Right cardiac atrium (tissue), 5 donors: ENCODE measurements at places on chromosomes 1 and 21. TPM values are rescaled to one million over a fixed set of nuclear protein-coding genes. Genes with fewer than 3 reads are reported as not detected.

Gene WNT4
- total RNA-seq: not detected

Gene SON
- 184 TPM for total RNA-seq

DNA sequence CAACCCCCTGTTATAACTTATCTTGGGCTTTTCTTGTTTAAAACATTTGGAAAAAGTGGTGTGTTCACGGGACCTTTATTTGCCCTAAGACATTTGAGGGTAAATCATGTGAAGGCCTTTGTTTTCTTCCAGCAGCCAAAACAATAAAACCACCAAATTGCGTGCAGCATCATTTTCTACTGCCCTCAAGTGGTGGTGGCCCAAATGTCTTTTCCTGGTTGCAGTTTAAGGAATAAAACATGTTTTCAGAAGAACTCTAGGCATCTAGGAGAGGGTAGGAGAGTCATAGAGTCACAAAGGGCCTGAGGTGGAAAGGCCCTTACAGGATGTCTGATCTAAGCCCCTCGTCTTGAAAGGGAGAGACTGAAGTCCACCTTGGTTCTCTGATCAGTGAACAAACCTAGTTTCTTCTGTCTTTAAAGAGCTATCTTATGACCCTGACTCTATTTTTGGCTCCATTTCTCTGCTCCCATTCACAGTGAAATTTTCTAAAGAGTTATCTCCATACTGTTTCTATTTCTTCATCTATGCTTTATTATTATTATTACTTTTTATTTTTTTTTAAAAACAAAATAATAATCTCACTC is 16.0 kb upstream of the EPS15 start:
- peak; percentile 76 for DNase-seq

DNA sequence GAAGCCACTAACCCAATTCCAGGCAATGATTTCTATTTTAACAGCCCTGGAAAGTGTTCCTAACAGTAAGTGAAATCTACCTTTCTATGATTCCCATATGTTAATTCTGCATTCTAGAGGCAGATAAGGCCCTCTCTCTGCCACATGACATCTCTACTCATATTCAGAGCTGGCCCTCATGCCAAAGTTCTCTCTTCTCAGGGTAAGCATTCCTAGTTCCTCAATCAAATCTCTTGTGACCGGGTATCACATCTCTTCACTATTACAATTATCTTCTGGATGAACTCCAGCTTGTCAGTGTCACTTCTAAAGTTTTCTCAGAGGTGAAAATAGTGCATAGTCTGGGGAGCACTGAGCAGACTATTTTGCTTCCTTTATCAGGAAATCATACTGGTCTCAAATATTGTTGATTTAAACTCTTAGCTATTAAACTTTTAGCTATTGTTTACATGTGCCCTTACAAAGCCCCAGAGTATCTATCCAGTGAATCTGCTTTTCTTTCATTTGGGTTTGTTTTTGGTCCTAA is 66.4 kb upstream of the TNFSF18 start:
- no peak for DNase-seq

DNA sequence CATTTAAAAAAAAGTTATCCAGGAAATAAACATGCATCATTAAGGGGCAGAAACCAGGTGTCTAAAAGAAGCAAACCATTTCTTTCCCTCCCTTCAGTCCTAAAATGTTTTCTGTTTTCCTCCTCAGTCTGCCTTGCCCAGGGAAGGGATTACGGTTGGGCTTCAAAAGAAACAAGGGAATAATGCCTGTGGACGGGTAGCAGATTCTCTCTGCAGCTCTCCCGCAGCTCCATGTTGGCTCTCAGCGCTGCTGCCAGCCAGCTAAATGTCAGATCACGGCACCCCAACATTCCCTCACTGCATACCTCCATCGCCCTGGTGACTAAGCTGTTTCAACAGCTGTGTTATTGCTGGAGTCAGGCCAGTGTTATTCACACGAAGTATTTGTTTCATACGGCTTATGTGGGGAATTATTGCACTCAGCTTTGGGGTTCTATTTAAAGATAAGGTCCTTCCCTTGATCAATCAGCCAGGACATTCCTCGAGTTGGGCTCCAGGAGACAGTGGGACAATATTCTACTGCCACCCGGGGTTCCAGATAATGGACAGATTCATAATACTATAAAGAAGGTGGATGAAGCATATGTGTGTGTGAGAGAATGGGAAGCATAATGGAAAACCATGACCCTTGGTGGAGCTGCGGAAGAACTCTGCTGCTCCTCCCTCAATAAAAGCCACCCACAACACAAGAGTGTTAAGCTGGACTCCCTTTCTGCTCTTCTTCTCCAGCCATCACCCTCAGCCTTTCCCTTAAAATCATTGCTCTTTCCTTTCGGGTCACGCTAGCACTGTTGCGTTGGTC is 58.2 kb downstream of the WLS start:
- peak; percentile 76 for DNase-seq

Gene PTPRF
- 13.8 TPM for total RNA-seq

Gene C21orf58
- total RNA-seq: 2.1 TPM

DNA sequence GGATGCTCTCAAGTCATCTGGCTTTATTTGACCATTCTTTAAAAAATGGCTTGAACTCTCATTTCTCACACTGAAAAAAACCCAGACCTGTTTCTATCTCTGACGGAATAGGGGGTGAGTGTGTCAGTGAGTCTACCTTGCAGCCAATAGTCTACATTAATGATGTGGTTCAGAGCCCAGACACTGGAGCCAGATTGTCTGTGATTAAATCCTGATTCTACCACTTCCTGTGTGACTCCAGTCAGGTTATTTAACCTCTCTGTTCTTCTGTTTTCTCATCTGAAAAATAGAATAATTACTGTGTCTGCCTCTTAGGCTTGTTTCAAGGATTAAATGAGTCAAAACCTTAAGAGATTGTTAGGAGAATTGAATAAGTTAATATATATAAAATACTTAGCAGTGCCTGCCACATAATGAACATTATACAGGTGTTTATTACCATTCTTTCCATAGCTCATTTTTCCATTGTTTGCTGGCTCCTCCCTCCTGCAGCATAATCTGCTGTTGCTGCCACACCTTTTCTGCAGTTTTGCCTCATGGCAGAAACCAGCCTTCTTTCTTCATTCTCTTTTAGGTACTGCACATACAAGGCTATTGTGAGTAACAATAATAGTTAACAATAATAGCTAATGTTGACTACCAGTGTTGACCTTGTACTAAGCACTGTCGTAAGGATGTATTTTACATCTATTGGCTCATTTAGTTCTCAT is 157.6 kb upstream of the IVNS1ABP start:
- no peak for DNase-seq

DNA sequence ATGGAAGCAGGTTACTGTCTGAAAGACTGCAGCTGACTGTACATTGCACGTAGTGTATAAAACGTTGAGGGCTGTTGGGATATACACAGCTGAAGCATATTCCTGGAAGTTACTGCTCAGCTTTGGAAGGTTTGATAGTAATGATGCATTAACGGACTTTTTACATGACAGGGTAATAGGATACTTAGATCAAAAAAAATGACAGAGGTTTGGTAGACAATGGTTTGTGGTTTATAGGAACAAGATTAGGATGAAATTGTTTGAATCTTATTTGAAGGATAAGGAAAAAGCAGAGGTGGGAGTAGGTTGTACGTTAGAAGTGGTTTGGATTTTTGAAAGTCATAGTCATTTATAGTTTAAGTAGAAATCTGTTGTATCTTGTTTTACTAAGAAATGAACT is 33.0 kb downstream of the ADGRL2 start:
- DNase-seq: no peak

Gene MYBPH
- total RNA-seq: not detected

DNA sequence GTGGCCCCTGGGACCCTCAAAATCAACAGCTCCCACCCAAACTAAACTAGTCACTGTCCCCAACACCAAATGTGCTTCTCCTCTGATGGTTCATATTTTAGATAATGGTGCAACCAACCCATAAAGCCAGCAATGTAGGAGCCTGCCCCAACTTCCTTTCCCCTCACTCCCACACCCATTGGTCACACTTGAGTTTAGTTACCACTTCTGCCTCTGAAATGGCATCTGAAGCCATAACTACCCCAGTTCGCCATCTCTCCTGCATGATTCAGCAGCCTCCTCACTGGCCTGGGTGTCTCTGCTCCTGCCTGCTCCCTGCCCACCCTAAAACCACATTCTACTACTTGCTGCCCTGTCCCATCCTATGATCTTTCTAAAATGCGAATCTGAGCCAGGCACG is 3.4 kb upstream of the CDCP2 start:
- DNase-seq: no peak

DNA sequence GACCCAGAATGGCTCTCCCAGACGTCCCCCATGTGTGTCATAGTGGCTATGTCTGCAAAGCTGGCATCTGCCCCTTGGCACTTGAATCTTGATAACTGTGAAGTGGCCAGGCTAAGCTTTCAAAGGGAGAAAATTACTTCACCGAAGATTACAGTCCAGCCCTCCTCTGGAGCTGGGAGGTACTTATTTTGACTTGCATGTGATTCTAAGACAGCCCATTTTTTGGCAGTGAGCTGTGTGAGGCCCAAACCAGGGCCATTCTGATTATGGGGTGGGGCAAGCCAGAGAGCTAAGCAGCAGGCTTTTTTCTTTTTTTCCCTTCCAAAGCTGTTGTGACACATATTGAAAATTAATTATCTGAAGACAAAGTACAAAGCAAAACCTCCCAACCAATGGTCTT is 42.1 kb upstream of the C8B start:
- no peak for DNase-seq

Gene TLR5
- total RNA-seq: 6.4 TPM

DNA sequence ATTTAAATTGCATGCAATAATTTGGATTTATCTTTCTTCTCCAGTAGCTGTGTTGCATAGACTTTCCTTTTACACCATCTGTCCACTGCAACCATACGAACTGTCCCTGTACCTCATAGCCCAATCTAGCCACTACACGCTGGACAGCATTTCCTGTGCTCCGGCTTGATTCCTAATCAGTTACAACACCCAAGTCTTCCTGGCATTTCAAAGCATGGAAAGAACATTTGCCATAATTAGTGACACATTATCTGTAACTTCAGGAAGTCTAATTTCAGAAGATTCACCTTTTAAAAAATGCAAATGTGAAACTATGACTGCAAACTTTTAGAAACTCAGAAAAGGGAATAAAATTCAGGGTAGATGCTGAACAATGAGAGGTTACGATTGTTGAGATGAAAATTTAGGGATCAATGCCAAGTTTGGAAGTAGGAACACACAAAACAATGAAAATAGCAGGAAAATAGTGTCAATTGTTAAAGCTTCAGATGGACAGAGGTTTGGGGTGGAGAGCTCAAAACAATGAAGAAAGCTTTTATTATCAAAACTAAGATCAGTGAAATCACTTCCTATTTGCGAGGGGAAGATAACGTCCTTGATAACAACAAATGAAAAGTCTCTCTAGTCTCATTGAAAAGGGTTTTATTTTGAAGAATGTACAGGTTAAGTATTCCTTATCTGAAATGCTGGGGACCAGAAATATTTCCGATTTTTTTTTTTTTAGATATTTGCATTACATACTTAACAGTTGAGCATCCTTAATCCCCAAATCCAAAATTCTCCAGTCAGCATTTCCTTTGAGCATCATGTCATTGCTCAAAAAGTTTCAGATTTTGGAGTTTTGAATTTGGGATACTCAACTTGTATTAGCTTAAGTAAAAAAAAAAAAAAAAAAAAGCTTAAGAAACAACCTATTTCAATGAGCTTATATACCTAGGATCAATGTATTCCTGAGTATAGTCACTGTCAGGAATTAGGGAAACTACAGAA is 107.3 kb downstream of the FNBP1L start:
- DNase-seq: no peak

DNA sequence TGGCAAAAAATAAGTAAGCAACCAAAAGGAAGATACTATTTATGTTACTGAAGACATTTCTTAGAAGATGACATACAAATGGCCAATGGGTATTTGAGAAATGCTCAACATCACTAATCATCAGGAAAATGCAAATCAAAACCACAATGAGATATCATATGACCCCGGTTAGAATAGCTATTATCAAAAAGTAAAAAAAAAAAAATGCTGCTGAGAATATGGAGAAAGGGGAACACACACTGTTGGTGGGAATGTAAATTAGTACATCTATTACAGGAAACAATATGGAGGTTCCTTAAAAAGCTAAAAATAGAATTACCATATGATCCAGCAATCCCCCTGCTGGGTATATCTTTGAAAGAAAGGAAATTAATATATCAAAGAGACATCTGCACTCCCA is 34.3 kb upstream of the CREG1 start:
- no peak for DNase-seq

Gene UROD
- total RNA-seq: 87.6 TPM

Gene MAN1C1
- 13.9 TPM for total RNA-seq

DNA sequence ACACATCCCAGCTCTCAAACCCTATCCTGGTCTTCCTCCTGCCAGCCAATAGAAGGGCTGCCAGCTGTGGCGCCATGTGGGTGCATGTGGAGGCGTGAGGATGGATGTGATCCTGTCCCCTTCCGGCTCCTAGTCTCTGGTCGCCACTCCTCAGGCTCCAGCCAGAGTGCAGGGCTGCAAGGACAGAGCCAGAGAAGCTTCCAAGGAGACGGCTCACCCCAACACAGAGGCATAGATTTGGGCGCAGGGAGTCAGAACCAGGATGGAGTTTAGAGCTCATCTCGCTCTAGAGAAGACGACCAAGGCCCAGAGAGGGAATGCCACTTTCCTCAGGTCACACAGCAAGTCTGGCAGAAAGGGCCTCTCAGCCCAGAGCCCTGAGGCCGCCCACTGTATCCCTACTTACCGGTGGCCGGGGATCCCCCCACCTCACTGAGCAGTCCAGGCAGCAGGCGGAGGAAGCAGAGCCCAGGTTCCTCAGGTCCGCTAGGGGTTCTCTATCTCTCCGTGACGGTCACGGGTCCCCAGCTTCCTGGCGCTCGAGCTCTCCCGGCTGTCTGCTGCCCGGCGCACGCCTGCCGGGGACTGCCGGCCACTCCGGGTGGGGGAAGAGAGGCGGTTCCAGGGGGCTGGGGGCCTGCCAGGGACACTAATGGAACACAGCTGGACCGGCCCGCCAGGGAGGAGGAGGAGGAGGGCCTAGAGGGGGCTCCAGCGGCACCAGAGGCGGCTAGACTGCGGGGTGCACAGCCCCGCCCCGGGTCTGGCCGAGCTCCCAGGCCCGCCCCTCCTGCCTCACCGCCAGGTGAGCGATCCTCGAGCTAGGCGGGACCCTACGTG is at the start of gene COL16A1:
TSS of gene COL16A1 (minus strand) at position 587 of the 840 bp plus-strand sequence. CDS start 1,824 bp downstream, outside the sequence.
- peak; percentile 96 for DNase-seq

DNA sequence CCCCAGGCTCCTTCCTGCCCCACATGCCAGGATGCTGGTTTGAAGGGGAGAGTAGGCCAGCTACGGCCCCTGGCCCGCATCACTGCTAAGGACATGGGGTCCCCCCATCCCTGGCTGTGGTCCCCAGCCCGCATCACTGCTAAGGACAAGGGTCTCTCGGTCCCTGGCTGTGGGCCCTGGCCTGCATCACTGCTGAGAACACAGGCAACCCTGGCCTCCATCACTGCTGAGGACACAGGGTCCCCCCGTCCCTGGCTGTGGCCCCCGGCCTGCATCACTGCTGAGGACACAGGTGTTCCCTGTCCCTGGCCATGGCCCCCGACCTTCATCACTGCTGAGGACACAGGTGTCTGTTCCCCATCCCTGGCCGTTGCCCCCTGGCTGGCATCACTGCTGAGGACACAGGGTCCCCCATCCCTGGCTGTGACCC is 448 bp upstream of the OBSCN start:
- no peak for DNase-seq

- DNase-seq: no peak
Observed at GRCh38 chr1:91732291-91733107, 153.5 kb downstream of the TGFBR3 start.

Gene ATP5PO
- 608 TPM for total RNA-seq

Gene LRRC38
- total RNA-seq: 0.24 TPM

Gene GLRX2
- 31.7 TPM for total RNA-seq

Gene SYCP1
- not detected for total RNA-seq

GRCh38 chr1:211653959-211654496 is 21.4 kb downstream of the NEK2 start:
- DNase-seq: no peak

Gene KIAA1614
- total RNA-seq: 16.6 TPM

- no peak for DNase-seq
Observed at GRCh38 chr1:25899792-25900191, 6.4 kb downstream of the STMN1 start.
